ENCODE measurements at places on chromosomes 5 and 9.

DNA sequence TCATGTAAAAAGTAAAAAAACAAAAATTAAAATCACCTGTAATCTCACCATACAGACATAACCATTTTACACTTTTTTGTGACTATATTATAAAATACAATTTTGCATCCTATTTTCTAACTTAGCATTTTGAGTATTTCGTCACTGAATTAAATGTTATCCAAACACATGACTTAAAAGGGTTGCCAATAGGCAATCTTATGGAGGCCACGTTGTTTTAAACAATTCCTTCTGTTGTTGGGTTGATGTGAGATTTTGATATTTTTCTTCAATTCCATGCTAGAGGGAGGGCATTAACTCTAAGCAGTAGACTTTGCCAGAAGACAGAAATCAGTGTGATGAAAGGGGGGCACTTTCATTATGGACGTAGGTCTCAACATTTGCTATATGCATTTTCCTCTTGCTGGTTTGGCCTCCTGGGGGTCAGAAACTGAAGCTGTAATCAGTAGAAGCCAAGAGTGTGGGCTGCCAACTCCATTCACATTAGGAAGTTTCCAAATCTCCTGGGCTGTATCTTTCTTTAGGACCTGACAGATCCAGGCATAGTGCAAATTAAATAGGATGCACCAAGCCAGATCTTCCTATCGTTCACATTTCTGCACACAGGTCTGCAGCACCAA lies 614.2 kb upstream of the CLINT1 start:
- DNase-seq: no peak

- no peak for DNase-seq
These were observed 3.0 kb downstream of the ACTL7A start for GRCh38 chr9:108865037-108865436.

DNA sequence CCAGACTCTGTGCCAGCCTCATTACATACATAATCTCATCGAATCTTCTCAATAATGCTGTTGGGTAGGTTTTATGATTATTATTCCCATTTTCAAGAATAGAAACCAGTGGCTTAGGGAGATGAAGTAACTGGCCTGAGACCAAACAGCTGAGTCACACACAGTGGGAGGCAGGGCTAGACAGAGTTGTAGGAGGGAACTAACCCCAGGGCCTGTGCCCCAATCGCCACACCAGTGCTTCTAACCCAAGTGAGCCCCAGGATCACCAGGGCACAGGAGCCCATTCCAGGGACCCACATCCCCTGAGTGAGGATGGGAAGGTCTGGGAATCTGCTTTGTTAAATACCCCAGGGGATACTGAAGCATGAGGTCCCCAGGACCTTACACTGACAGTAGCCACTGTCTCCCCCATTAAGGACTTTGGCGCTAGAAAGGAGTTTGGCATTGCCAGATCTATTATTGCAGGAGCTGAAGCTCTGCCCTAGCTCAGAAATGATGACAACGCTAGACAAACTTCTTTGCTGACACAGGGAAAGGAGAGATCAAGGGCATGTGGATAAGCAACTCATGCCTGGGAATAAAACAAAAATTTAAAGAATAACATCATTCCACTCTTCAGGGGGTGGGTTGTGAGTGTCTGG lies 63.8 kb upstream of the PPARGC1B start:
- no peak for DNase-seq

DNA sequence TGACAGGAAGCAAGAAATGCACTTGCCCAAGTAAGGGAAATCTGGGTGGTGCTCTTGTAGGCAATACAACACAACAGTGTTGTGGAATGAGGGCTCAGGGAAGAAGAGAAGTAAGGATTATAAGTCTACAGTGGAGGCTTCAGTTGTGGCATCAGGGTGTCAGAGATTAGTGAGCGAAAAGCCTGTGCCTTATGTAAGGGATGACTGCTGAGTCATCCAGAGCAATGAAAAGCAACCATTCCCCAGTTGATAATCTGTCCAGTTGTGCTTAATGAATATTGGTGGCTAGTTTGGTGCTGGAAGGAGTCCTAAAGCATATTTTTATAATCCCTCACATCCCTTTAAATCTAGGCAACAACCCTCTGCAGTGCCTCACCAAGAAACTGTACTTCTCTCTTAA lies 42.0 kb downstream of the FBXO38 start:
- DNase-seq: no peak

DNA sequence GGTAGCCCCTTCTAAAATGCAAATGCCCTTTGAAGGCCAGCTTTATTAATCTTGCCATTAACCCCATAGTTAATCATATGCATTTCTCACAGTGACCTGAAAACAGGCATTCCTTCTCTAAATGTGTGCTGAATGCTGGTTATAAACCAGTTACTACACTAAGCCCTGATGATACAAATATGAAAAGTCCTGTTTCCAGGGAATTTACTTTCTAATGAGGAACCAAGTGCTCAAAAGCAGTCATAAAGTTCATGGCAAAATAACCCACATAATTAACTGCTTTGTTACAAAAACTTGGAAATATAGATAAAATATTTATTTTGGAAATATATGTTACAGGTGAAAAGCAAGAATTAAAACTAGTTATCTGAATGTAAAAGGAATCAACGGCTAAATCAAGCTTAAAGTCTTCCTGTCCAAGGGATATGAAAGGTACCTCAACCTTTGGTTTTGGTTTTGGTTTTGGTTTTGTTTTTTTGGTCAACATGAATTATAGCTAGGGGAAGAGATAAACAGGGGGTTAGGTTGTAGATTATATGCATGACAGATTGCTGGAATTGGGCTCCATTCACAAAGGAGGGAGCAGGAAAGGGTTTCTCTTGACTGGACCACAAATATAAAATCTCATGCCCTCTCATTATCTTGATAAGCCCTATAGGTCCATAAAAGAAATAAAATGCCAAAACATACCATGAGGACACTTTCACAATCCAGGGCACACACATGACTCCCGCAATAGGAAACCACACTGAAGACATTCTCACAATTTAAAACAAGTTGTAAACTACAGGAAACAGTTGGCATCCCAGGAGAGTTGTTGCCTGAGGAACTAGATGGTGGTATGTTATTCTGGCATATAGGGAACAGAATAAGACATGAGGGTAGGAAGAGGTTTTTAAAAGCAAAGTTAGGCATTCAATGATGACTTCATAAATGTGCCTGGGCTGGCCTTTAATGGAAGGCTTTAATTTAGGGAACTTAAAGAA lies 46.7 kb upstream of the MACIR start:
- DNase-seq: no peak

- DNase-seq: no peak
These were observed 1.5 kb upstream of the STOM start for GRCh38 chr9:121371495-121372061.

DNA sequence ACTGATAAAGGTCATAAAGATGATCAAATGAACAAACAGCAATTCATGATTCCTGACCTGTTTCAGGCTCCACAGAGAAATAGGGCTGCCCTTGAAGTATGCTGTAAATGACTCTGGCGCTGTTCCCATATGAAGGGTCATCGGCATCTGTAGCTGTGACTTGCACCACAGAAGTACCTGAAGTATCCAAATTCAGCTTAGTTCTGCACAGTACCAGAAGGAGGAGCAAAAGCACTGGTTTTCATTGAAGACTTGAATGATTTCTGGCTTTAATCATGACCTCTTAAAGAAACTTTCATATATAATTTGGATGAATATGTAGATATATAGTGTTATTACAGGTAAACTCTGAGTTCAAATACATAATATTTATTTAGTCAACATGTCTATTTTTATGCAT lies 109.1 kb downstream of the CDH10 start:
- no peak for DNase-seq

DNA sequence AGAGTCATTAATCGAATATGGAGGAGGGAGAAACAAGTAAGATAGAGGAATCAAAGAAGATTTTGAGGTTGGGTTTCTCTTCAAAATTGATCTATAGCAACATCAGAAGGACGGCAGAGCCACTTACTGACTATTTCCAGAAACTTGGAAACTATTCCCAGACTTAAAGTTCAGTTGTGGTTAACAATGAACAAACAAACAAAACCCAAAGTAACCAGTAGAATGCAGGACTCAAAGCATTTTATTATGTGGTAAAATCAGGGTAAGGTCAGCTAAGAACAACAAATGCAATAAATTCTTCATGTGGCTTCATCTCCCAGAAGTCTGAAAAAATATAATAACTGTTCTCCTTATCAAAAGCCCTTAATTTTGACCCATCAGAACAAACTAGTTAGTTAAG lies 54.9 kb upstream of the OSMR start:
- DNase-seq: no peak

- peak; percentile 27 for DNase-seq
These were observed at the start of gene SPATA6L for GRCh38 chr9:4666042-4666699. SPATA6L (minus strand) TSS chr9:4666480; CDS start chr9:4666250, 230 bp downstream.

GRCh38 chr9:89891221-89891590 lies 286.4 kb downstream of the GADD45G start:
- DNase-seq: no peak

DNA sequence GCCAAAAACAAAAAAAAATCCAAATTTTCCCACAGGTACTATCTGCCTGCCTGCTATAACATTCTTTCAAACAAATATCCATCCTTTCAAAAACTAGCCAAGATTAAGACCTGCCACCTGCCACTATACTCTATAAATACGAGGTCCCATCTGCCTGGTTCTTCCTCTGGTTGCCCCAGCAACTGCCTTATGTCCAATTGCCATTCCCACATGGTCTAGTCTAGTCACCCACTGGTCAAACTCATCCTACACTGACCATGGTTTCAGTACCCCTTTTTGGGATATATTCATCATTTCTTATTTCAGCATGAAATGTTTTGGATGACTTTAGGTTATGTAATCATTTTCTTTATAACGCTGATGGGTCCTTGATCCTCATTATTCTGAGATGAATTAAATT lies 95.1 kb upstream of the CCNG1 start:
- no peak for DNase-seq

DNA sequence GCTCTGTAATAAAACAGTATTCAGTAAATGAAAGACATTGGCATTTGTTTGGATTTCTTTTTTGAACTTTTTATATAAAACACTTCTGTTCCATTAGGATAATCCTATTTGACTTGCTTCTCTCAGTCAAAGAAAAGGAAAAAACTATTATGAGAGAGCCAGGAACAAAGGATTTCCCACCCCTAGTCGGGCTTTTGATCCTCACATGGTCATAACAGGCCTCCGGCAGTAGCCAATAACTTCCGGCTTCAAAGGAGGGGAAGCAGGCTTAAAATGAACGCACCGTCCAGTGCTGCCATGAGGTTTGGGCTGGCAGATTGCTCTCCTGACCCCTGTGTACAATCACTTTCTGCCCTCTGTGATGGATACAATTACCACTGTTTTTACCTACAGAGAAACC lies 209.3 kb downstream of the ZNF608 start:
- no peak for DNase-seq

GRCh38 chr9:35859990-35860339 lies 10.2 kb downstream of the OR13J1 start:
- DNase-seq: no peak

GRCh38 chr9:98983295-98984268 lies 39.9 kb downstream of the COL15A1 start:
- peak; percentile 94 for DNase-seq
